ENCODE measurements at places on chromosomes 7 and 10.
A peak's percentile ranks its signal among the peaks of the same experiment; 100 is the strongest.

DNA sequence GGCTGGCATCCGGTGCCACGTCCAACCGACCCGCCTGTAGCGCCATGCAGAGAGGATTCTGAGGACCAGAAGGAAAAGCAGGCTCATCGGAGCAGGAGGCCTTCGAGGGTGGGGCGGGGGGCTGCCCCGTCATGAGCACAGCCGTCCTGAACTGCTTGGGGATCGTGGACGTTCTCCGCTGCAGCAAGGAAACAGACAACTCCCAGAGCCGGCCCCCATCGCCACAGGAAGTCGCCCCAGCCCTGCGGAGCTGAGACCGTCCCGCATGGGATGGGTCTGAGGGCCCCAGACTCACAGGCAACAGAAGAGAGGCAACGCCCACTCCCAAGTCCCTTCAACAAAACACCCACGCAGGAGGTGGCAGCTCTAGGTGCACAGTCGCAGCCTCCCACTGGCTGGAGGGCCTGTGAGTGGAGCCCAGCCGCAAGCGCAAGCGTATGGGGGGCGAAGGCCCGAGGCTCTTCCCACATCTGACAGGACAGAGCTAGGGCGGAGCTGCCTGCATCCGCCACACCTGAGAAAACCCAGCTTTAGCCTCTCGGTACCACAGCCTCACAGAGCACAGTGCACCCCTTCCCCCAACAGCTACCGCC, 64.7 kb upstream of the TNRC18 start:
- DNase-seq = no peak

GRCh38 chr7:68998136-68998535, 600.1 kb upstream of the AUTS2 start:
- DNase-seq = no peak

DNA sequence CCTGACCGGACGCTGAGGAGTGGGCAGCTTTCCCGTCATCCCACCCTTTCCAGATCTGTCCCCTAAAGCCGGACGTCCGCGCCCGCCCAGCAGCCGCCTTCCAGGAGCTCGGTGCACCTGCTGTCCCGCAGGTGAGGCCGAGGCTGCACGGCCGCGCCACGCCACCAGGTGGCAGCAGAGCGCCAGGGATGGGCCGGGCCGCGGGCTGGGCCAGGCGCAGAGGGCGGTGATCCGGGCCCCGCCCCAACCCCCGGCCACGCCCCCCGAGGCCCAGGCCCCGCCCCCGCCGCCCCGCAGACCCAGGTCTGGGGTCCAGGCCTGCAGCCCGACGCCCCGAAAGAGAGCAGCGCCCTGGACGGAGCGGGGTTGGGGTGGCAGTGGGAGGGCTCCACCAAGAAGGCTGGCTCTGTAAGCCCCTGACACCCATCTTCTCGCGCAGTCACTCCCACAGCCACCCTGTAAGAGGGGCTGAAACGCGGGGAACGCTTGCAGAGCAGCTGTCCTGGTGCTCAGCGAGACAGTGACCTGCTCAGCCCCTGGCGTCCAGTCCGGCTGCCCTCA, 32.2 kb downstream of the FOXL3 start:
- peak; percentile 81 for DNase-seq

- DNase-seq = peak; percentile 83
Observed at GRCh38 chr7:1176891-1177373, 16.9 kb upstream of the ZFAND2A start.

DNA sequence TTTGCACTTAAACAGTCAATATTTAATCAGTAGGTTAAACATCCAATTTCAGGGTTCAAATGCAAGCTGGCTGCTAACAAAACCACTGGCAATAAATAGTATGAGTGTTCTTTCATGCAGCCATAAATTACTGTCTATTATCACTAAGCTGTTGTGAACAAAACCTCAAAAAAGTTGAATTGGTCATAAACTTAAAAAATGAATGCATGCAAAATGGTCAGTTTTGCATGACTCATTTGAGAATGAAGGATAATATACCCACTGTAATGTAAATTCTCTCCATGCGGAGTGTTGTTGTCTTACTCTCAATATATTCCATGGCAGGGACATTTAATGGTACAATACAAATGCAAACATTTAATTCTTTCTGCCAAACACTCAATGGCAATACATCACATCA, 226.4 kb downstream of the MAGI2 start:
- no peak for DNase-seq

GRCh38 chr10:14181567-14181936, 149.2 kb downstream of the FRMD4A start:
- DNase-seq = no peak

- DNase-seq = no peak
Observed at GRCh38 chr10:28624351-28624750, 53.0 kb upstream of the BAMBI start.

- no peak for DNase-seq
Observed at GRCh38 chr10:66928776-66929175, 2.9 kb downstream of the LRRTM3 start.

GRCh38 chr10:78335371-78335690, 301.7 kb downstream of the RPS24 start:
- no peak for DNase-seq

DNA sequence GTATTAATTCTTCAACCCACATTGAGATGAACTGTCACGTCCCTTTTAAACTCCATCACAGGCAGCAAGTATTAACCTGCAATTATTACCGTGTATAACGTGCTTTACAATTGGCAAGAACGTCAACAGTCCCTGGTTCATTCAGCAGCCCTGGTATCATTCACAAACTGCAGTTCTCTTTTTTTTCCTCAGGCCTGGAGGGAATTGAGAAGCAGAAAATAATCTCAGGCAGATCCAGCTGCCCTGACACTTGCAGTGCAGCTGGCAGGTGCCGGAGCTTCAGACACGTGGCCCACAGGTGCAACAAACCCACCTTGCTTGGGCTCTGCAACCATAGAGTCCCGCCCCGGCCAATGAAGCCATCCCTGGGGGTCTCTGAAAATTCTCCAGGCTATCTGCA, 137.3 kb downstream of the PLXNA4 start:
- no peak for DNase-seq

DNA sequence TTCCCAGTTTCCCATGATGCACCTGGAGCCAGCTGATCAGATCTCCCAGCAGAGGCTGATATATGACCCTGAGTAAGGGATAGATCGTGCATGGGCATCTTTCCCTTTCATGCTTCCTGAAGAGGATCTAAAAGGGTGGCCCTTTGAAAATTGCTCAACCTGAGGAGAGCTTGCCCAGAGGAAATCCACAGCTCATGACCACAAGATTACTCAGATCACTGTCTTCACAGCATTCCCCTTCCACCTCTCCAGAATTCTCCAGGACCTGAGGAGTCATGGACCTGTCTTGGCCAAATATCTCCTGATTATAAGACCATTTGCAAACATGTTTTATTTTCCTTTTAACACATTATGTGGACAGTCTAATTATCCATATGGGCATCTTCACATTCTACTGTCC, 328.1 kb downstream of the LHFPL3 start:
- DNase-seq = no peak

DNA sequence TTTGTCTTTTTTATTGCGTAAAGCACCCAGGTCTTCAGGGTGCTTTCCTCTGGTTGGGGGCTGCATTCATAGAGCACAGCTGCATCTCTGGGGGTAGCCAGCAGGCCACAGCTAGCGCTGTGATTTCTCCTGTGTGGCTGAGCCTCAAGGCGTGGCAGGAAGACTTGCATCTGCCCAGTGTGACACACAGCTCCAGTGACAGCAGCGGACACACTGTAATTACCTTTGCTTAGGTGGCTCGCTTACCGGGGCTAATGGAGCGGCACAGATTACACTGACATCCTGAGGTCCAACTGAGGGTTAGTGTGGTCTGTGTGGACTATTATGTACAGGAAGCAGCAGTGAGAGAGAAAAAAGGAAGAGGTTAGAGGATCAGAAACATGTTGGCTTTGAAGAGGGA, 27.1 kb downstream of the ABCB4 start:
- DNase-seq = no peak
